Effector CD4-positive, alpha-beta T cell (primary cell): ENCODE measurements at places on chromosomes 16 and 17.

GRCh38 chr16:20901436-20902112 is 1.0 kb downstream of the LYRM1 start:
- peak; percentile 8 for DNase-seq

DNA sequence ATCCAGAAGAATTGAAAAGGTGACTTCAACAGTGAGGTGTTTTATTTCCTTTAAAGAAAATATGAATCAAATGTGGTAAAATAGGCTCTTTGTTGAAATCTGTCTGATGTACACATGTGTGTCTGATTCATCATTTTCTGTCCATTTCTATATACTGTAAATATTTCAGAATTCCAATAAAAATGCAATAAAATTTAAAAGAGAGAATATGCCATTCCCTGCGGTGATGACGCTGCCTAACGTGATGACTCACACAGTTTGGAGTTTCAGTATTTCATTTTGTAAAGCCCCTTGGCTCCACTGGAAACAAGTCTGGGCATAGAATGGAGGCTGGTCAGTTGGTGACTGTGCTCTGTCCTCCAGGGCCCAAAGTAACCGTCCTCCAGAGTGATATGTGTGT is 482.5 kb upstream of the CDH5 start:
- no peak for DNase-seq

DNA sequence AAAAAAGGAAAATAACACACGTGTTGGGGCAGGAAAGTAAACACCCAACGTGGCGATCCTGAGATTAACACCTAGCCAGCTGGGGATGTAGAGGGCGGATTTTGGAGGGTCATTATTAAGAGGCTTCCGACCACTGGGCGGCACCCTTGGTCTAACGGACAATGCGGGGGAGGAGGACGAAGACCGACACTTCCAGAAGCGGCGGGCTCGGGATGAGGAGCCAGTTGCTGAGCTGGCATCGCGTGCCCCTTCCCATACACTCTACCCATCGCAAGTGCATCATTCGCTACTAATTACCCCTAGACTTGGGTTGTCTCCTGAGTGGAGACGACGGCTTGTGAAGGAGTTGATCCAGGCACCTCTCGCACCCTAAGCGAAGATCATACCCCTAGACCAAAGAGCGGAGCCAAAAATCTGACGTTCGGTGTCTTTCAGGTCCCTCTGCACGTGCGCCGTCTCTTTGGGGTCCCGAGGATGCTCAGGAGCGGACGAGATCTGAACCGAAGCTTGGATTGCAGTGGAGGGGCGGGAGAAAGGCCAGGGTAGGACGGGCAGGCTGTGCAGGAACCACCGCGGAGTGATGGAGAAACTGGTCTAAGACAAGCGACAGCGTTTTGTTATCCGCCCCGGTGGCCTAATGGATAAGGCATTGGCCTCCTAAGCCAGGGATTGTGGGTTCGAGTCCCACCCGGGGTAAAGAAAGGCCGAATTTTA is 17.6 kb downstream of the ZNF213 start:
- no peak for DNase-seq

DNA sequence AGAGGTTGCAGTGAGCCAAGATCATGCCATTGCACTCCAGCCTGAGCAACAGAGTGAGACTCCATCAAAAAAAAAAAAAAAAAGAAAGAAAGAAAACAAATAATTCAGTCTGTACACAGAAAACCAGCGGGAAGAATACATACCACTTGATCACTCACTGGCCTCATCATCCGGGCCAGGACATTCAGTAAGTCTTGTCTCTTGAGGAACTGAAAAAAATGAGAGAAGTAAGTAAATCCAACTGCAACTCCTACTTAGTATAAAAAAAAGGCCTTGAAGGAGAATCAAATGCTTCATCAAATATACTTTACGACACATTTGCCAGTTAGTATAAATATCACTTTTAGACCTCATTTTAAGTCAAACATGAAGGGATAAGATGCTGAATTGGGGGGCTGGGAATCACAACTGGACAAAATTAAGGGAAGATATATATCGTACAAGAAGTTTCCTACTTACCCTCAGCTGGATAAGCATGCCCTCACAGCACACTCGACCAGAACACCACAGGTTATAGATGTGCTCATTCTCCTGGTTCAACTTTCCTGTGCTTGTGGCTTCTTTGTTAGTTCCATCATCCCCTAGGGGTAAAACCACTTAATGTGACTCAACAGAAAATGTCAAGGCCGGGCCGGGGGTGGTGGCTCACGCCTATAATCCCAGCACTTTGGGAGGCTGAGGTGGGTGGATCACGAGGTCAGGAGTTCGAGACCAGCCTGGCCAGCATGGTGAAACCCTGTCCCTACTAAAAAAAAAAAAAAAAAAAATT is 12.4 kb downstream of the CCDC47 start:
- DNase-seq: no peak

DNA sequence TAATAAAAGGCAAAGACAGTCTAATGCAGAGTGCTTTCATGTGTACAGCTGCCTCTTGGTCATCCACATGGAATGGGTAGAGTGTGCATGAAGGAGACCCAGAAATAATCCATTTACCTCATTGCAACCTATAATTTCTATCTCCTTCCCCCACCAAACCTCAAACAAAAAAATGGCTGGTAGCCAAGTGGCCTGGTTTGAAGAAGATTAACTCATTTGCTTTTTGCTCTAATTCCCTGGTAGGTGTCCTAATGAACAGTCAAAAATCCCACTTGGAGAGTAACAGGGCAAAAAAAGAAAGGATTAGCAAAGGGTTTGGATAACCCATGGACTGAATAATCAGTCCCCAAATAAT is 13.0 kb upstream of the LYRM9 start:
- no peak for DNase-seq

DNA sequence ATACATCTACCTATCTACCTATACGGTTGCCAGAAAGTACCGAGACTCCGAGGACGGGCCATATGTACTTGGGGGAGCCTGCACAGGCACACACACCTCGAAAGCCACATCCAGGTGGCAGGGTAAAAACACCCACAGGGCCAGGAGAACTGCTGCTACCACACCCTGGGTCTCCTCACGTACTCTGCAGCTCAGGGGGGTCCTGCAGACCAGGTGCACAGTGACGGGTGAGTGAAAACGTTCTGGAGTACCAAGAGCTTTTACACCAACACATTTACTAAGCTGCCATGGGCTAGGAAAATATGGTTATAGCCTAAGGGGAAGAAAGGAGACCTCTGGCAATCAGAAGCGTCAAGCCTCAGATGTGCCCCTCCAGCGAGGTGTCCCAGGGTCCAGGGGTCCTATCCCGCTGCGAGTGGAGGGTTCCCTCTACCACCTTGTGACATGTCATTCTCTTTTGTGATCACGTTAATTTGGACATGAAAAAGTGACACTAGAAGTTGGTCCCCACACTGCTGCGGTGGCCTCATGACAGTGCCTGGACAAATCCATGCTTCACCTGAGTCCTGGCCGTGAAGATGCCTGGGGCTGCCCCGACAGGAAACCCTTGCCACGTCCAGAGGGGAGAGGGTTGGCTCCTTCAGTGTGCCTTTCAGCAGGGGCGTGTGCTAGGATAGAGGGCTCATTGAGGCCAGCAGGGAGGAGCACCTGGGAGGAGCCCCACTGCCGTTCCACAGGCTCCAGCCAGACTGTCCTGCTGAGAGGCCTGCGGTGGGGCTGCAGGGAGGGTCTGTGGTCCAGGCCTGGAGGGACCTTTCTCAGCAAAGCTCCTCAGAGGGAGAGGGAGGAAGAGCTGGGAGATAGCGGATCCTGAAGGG is 1.8 kb downstream of the CANT1 start:
- no peak for DNase-seq

DNA sequence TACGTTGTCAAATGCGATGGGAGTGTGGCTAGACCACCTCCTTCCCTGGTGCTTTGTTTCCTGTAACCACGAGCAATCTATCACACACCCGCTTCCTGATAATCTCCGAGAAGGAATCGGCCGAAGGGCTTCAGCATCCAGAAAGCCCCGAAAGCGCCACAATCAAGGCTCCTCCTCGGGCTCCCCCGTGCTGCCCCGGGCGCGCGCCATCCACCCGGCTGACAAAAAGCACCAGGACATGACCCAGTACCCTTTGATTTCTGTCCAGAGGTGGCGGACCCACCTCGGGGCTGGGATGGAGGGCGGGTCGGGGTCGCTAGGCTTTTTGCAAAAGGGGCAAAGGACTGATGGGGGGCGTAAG is 743 bp upstream of the ARMC7 start:
- no peak for DNase-seq

DNA sequence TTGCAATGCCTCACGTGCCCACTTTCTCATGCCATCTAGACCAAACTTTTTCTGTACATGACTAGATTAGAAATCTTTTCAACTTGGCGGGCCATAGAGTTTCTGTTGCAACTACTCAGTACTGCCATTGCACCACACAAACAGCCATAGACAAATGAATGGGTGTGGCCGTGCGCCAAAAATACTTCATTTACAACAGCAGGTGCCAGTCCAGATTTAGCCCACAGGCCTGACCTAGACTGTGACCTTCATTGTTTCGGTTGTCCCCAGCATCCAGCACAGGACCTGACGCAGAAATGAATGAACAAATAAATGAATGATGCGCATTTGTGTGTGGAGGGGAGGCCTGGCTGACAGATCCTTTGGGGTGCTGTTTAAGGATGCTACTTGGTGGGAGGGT is 14.3 kb upstream of the PDK2 start:
- DNase-seq: no peak

- no peak for DNase-seq
Observed at GRCh38 chr16:3119701-3120408, 7.5 kb downstream of the ZNF205 start.

DNA sequence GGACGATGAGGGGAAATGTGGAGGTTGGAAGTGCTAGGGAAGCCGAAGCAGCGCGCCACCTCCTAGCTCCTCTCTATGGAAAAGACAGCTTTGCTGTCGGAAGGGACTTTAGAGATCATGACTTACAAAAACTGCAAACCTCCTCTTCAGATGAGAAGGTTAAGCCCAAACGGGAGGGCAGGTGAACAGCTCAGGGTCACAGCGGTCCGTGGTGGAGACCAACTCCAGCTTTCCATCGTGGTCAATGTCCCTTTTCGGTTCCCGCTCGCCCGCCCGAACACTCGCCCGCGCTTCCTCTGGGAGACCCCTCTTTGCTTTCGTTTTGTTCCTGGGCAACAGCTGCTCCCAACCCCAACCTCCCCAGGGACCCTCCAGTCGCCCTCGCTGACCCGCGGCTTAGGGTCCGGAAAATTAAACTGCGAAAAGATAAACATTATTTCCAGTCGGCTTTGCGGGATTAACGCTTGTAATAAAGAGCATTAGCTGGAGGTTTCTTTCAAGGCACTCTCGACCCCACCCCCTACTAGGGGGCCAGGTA is 7.7 kb downstream of the IRX6 start:
- no peak for DNase-seq

- DNase-seq: no peak
Observed at GRCh38 chr16:83402967-83403366, 404.8 kb upstream of the HSBP1 start.

- no peak for DNase-seq
Observed at GRCh38 chr16:534135-534534, 6.6 kb downstream of the CAPN15 start.

DNA sequence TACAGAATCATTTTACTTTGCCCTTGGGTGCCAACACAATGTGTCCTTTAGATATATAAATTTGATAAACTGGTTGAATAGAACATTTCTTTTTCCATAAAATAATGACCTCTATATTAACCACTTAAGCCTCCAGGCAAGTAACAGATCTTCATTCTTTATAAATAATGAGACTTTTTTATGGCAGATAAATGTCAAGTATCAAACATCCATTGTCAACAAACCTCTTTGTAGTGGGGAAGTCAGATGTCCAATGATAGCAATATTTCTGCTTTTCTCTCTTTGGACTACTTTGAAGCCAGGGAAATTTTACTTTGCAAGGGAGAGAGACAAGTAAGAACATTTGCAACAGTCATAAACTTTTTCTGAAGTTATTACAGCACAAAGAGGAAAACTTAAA is 841.2 kb downstream of the CDH8 start:
- DNase-seq: no peak

DNA sequence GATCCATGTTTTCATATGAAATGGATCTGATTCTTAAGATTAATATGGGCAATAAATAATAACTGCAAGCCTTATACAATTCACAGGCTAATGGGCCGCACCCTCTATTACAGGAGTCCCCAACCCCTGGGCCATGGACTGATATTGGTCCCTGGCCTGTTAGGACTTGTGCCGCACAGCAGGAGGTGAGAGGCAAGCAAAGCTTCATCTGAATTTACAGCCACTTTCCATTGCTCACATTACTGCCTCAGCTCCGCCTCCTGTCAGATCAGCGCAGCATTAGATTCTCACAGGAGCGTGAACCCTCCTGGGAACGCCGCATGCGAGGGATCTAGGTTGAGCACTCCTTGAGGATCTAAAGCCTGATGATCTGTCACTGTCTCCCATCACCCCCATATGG is 26.8 kb downstream of the METTL16 start:
- no peak for DNase-seq

DNA sequence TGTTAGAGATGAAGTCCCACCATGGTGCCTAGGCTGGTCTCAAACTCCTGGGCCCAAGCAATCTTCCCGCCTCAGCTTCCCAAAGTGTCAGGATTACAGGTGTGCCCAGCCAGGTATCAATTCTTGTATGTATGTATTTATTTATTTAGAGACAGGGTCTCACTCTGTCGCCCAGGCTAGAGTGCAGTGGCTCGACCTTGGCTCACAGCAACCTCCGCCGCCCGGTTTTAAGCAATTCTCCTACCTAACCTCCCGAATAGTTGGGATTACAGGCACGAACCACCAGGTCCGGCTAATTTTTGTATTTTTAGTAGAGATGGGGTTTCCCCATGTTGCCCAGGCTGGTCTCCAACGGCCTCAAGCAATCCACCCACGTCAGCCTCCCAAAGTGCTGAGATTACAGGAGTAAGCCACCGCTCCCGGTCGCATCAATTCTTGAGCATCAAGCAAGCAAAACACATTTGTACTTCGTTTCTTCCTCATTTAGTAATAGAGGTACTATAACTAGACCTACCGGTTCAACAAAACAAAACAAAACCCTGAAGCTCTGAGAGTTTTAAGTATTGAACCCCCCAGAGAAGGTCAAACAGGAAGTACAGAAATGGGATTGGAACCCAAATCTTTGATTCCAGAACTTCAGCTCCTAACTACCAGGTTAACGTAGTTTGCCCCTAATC is 1.0 kb upstream of the ZNF500 start:
- DNase-seq: no peak

DNA sequence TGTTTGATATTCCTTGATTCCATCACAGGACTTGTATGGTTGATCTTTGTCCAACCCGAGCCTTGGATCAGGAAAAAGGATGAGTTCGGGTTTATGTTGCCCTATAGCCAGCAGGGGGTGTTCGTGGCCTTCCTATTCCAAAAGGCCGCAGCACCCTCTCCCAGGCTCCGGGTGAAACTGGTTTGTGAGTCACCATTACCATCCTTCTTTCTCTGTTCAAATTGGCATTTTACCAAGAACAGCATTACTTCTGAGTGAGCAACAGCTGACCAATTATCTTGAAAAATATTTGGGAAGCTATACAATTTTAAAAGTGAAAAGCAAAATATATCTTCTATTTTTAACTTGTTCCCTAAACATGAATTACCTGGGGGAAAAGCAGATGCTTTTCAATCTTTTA is 24.3 kb upstream of the KRT20 start:
- DNase-seq: peak; percentile 54

GRCh38 chr16:2187212-2187611 is 9.2 kb downstream of the CASKIN1 start:
- no peak for DNase-seq
